ENCODE measurements at places on chromosomes 3 and 15.
A peak's percentile ranks its signal among the peaks of the same experiment; 100 is the strongest.

GRCh38 chr3:80734920-80735319, 967.1 kb upstream of the ROBO1 start:
- no peak for DNase-seq

- DNase-seq, result no peak
These were observed 7.3 kb downstream of the SHOX2 start for GRCh38 chr3:158098834-158099424.

DNA sequence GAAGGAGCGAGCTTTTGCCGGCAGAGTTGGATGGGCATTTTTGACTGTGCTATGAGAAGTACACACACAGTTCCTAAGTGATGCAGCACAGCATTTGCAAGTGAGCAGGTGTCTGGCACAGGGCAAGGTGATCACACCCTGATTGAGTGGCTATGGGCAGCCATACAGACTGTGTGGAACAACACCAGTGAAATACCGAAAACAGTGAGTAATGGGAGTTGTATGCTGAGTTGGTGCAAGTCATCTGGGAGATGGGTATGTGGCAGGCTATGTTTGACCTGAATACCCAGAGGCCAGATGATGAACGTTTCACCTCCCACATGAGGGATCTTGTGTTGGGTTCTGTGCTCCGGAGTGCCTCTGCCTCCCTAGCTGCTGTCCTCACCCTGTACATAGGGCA, 53.5 kb upstream of the TIPARP start:
- DNase-seq, result no peak

- no peak for DNase-seq
These were observed 71.8 kb upstream of the ZBTB20 start for GRCh38 chr3:115218859-115219258.

DNA sequence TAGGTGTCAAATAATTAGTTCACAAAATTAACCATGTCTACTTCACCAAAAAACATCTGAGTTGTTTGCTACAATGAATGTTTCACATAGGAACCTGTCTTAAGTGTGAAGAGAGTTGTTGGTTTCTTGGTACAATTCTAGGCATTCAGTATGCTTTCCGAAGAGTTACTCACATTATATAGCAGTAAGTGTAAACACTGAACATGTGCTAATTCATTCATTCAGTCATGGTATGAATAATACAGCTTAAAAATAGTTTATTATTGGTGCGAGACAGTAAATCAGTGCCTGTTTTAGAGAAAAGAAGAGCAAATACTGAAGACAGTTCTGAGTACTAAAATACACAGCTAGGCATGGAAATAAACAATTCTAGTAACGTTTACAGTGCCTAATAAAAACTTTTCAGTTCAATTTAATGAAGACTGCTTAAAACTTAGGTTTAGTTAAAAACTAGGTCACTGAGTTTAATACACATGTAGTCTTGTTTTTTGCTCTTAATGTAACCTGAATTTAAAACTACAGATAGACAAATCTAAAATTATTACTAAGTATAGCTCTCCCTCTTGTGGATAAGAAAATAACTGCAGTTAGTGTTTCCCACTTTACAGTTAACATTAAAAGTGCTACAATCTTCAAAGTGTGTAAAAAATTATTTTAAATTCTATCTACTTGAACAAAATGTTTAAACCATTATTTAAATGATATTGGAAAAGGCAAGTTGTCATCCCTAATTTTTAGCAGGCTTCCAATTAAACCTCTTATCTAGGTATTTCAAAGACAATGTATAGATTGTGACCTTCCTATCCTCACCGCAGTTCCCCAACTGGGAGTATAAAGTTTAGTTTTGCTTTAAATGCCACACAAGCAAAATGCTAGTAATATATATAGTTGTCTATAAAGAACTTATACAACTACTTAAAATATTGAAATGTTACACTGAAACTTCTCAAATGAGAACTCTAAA, 20.1 kb upstream of the ZCWPW2 start:
- no peak for DNase-seq

GRCh38 chr3:47605652-47606051, 27.0 kb upstream of the CSPG5 start:
- DNase-seq, result no peak

DNA sequence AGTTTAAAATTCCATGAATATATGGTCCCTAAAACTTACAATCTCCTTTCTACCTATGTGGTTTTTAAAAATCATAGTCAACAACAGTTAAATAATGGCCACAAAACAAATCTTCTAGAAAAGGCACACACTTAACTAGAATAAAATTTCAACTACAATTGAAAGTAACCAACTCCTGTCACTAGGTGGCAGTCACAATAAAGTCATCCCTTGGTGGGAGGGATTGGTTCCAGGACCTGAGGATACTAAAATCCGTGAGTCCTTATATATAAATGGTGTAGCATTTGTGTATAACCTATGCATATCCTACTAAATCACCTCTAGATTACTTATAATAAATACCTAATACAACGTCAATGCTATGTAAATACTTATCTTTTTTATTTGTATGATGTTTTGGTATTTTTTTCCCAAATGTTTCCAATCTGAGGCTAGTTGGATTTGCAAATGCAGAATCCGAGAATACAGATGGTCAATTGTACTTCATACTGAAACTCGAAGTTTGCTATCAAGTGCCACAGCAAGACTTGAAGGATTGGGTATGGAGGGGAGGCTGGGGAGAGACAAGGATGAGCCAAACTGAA, 172.6 kb downstream of the FMN1 start:
- peak; percentile 43 for DNase-seq

DNA sequence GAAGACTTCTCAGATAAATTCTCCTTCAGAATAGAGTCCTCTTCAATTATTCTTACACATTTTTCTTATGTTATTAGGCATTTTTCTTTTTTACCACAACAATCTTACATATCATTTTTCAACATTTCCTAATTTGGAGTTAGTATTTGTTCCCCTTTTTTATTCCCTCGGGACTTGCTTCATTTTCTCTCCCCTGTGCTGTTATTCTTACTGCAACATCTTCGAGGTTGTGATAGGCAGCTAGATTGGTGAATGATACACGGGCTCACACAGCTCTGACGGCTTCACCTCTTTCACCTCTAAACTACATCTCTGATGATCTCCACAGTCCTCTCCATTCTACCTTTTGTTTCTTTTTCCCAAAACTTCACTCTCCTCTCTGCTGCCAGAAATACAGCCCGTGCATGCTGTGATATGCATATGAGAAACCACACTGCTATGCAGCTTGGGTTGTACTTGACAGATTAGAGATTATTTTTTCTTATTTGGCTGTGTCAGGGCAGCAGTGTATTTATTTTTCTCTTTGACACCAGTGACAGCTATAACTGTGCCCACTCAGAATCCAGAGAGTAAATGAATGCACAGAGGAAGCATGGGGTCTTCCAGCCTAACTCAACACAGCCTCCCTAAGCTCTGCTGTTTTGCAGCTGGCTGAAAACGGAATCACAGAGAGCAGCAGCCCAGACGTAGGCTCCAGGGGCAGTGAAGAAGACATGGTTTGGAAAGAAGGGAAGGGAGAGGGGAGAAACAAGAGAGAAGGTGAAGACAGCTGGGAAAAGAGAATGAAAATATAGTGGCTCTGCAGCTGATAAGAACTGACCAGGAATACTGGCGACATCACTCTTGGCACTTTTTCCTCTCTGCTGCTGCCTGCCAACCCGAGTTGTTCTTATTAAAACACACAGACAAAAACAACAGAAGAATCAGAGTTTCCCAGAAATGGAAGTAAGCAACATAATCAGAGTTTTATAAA, 61.8 kb downstream of the SLC9A9 start:
- DNase-seq, result no peak

GRCh38 chr3:138942861-138943623, 3.9 kb downstream of the FOXL2 start:
- DNase-seq, result no peak

- no peak for DNase-seq
These were observed 168.1 kb upstream of the STAC start for GRCh38 chr3:36212251-36212650.

DNA sequence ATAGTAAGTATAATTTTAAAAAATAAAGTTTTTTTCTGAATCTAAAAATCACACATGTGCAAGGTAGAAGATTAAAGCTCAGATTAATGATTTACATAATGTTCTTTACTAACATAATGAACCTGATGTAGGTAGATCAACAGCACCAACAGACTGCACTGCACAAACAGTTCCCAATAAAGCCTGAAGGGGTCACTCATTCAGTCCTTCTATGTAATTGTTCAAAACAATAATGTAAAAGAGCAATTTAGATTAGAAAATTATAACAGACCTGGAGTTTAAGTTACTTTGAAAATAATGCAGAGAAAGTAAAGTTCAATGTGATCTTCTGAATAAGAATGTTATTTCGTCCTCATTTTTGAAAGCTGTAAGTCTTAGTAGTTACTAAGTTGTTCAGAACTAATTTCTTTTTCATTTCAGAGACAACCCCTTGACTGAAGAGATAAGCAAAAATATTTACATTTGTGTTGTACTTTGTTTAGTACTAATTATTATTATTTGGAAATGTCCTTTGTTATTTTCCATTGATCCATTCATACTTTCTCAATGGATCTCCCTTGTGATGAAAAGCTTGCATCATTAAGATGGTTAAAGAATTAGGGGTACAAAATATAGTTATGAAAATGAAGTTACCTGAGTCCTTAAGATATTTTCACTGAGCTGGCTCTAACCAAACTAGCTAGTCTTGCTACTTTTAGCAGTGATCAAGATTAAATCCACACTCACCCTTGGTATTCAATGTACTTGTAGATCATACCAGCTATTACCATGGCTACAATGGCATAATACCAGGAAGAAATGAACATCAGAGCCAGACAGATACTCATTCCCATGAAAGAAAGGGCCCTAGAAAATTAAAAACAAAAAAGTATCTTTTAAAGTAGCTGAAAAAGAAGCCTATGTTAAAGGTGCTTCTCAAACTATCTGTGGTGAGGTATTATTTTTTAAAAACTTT, 16.8 kb downstream of the EMC4 start:
- no peak for DNase-seq

GRCh38 chr3:142097099-142097843, 52.1 kb downstream of the TFDP2 start:
- no peak for DNase-seq

DNA sequence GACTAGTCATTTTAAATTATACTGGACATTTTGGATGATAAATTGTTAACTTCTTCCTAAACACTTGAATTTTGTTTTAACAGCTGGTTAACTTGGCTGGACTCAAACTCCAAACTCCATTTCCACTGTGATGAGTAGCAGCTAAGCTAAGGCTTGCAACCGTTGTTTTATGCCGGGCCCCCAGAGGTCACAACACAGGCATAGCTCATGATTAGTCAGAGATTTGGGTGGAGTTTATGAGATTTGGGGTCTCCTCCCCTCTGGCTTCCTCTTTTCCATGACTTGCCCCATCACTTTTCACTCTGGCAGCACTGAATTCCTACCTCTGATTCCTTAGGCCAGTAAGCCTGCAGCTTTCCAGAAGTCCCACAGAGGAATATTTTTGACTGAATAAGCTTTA, 12.8 kb downstream of the THAP10 start:
- DNase-seq, result no peak

GRCh38 chr3:156535162-156535627, 19.7 kb downstream of the SSR3 start:
- no peak for DNase-seq

DNA sequence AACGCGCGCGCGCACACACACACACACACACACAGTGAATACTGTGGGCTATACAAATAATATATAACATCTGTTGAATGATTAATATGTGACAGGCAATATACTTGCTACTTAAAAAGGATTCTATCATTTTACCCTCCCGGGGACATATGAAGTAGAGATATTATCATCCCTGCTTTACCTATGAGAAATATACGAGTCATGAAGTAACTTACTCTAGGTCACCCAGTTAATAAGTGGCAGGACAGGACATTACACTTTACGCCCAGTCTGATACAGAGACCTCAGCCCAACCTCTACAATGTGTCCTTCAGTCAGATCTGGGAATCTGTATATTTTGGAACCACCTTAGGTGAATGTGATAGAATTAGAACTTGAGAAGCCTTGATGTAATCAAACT, 55.4 kb downstream of the CCDC54 start:
- DNase-seq, result peak; percentile 13

DNA sequence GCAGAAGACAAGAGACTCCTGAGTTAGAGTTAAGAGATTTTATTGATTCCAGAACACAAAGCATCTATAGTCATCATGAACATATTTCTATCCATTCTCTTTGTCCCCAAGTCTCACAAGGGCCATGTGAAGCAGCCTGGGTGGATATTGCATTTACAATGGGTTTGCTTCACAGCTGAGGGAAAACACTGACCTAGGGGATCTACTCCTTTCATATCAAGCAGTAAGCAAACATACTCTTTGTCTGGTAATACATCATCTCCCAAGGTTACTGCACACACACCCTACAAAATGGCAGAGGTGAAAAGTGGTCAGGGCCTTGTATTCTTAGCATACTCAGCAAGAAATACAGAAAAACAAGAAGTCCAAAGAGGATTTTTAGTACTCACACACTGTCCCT, 267.7 kb upstream of the BCHE start:
- DNase-seq, result no peak

GRCh38 chr3:11091791-11092190, 62.5 kb upstream of the HRH1 start:
- DNase-seq, result no peak

DNA sequence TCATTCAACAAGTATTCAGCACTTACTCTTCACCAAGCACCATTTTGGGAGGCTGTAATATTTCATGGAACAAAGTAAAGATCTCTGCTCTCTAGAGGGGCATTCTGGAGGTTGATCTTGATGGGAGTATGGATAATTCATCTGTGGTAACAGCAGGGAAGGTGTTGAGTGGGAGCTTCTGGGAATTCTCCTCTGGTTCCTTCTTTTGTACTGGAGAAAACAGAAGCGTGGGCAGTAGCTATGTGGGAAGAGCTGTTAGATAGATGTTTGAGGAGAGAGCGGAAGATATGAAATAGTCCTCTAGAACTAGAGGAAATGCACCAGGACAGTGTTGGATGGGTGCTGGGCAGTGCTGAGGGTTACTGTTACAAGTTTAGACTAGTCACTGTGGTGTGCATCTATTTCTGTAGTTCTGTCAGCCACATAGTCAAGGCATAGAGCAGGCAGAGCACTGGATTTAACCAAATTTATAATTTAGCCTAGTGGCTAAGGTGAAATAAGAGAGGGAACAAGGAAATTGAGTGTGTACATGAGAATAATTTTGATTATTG, 9.6 kb downstream of the NMD3 start:
- DNase-seq, result no peak

Data from NCI-H2171 (cell line).